Stimulated activated CD4-positive, alpha-beta T cell treated with anti-CD3 and anti-CD28 coated beads, Interleukin-12 subunit alpha, Interleukin-12 subunit beta, amount 100 ng/mL, for 24 hours (primary cell): ENCODE measurements at places on chromosomes 16 and 17.

- DNase-seq: no peak
Measured at GRCh38 chr17:71682174-71682494, 438.7 kb upstream of the SOX9 start.

DNA sequence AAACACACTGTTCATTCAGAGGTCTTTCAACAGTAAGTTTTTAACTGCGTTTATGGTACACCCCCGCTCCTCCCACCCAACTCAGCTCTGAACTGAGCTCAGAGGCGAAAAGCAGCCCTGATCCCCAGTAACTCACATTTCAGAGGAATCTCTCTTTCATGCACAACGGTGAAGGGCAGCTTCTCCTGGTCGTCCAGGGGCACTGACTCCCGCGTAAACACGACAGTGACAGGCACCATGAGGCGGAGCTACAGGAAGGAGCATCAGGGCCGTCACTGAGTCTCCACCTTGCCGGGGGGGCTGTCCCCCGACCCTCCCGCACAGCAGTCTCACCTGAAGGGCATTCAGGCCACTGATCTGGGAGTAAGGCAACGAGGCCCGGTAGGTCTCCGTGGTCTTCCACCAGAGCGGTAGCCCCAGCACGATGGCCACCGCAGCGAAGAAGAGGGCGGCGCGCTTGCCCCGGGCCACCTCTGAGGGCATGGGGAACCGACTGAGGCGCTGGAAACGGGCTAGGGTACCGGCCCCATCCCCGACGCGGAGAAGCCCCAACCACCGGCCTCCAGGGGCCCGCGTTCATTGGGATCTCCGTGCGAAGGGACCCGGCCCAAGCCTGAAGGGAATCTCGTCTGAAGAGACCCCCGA is 486 bp downstream of the PIGS start:
- DNase-seq: no peak

GRCh38 chr17:57021226-57021940 is 43.5 kb downstream of the SCPEP1 start:
- DNase-seq: no peak

GRCh38 chr17:2736956-2737355 is 12.5 kb downstream of the CCDC92B start:
- DNase-seq: no peak

- DNase-seq: no peak
Measured at GRCh38 chr17:56785405-56785804, 48.3 kb downstream of the C17orf67 start.

DNA sequence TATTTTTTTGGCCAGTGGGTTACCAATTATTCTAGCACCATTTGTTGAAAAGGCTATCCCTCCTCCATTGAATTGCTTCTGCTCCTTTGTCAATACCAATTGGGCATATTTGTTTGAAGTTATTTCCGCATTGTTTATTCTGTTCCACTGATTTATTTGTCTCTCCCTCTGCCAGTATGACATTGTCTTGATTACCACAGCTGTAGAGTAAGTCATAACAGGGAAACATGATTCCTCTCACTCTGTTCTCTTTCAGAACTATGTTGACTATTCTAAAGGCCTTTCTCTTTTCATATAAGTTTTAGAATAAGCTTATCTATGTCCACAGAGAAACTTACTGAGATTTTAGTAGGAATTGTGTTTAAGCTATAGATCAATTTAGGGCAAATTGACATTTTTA is 94.3 kb downstream of the MAP2K6 start:
- no peak for DNase-seq

GRCh38 chr17:56186222-56186786 is 33.0 kb downstream of the ANKFN1 start:
- no peak for DNase-seq

DNA sequence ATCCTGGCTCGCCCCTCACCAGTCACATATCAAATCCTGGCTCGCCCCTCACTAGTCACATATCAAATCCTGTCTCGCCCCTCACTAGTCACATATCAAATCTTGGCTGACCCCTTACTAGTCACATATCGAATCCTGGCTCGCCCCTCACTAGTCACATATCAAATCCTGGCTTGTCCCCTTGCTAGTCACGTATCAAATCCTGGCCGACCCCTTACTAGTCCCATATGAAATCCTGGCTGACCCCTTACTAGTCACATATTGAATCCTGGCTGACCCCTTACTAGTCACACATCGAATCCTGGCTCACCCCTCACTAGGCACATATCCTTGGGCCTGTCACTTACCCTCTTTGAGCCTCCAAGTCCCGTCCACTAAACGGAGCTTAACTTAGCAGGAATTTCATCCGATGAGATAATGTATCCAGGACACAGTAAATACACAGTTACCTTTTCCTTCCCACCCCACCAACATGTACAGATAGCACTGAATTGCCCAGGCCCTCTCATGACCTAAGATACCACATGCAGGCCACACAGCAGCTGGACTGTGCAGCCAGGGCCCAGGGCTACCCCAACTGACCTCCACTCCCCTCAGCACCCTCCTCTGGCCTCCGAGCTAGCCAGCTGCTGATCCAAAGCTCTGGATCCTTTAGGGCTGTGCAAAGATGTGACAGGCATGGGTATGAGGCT is 157.8 kb upstream of the RPH3AL start:
- DNase-seq: no peak

GRCh38 chr16:17921357-17921978 is 415.1 kb downstream of the NPIPA8 start:
- peak; percentile 51 for DNase-seq

GRCh38 chr17:16033729-16034349 is 34.2 kb downstream of the TTC19 start:
- DNase-seq: no peak

DNA sequence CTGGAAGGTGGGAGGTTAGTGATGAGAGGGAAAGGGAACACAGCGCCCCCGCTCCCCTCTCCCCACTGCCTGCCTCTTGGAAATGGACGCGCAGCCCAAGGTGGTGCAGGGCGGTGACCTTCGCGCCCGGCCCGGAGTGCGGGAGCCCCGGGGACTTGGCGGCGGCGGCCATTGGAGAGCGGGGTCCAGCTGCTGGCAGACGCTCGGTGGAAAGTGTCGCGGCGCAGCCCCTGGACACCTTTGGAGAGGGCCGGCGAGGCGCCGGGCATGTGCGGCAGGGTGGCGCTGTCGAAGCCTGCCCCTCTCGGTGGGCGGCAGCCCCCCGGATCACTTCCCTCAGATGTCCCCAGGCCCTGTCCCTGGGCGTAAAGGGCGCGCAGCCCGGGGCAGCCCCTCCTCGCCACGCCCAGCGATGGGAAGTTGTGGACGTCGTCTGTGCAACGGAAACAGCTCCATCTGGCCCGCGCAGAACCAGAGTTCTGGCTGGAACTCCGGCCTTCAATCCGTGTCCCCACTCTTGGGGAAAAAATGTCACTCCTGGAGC is 16.7 kb downstream of the SALL1 start:
- DNase-seq: no peak

- DNase-seq: no peak
Measured at GRCh38 chr16:89547291-89547690, 13.2 kb upstream of the RPL13 start.

DNA sequence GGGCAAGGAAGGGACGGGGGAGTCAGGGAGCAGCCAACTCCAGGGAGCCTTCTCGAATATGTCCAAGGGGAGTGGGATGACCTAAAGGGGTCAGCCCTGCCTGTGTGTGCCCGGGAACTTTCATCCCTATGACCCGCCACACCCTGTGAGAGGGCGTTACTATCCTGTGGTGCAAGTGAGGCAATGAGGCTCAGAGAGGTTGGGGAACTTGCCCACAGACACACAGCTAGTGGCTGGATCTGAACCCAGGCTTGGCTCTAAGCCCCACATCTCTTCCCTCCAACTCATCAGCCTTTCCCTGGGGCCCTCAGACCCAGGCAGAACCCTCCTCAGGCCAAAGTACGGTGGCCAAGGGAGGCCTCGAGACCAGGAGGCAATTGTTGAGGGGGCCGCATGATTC is 23.2 kb downstream of the JUP start:
- DNase-seq: no peak

GRCh38 chr17:7281953-7282751 is 634 bp downstream of the SLC2A4 start:
- no peak for DNase-seq

DNA sequence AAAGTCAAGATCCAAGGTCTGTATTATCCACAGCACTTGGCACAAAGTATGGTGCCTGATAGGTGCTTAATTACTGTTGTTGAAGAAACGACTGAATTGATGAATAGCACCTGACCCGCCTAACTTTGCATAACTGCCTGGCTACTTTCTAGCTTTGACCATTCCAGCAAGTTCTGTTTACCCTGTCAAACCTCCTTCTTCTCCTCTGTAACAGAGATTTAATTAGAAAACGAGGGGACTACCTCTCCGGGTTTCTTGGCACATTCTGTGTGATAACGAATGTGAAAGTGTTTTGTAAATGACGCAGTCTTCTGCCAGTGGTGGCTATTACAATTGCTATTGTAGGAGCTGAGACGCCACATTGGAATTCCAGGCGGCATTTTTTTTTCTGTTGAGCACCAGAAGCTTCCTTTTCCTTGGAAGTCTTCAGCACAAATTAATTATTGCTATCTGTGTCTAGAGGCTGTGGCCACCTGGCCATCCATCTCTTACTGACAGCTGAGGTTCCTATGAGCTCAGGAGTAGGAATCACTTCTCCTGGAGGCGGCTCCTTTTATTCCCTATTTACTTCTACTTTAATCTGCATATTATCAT is 522.9 kb downstream of the HS3ST4 start:
- no peak for DNase-seq

DNA sequence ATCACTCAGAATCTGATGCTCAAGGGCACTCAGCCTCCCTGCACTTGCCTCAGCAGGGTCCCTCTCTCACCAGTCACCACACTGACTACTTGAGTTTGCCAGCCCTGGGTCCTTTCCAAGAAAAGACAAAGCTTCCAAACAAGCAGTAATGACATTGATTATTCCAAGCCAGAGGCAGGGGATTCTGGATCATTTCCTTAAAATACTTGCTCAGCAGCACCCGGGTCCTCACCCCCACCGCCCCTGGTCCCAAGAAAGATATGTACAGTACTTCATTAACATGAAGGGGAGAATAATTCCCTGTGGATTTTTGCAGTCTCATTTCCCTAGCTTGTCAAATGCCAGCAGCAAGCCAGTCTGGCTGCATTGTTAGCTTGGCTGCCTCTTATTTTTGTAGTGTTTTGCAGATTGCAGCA is 83.2 kb upstream of the GNAO1 start:
- DNase-seq: no peak

- DNase-seq: no peak
Measured at GRCh38 chr16:580141-580945, 9.5 kb upstream of the RAB40C start.

- DNase-seq: no peak
Measured at GRCh38 chr16:27265982-27266381, 2.6 kb downstream of the NSMCE1 start.

DNA sequence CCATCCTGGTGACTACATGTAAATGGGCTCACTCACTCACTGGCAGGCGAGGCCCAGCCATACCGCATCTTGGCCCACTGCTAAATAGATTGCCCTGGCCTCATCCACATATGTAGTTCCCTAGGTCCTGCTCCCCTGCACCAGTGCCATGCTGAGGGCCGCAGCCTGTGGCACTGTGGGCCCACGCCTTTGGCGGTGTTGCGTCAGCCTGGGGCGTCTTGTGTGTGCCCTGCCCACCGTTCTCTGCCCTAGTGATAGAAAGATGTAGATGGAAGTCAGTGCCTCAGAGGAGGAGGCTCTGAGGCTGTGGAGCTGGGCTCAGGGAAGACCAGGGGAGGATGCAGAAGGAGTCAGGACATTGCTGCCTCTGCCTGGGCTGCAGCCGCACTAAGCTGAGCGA is 18.9 kb downstream of the C17orf75 start:
- DNase-seq: no peak

GRCh38 chr16:27318392-27319256 is 4.8 kb downstream of the IL4R start:
- DNase-seq: no peak

- no peak for DNase-seq
Measured at GRCh38 chr17:48246612-48247011, 139.0 kb downstream of the SNX11 start.

- DNase-seq: no peak
Measured at GRCh38 chr16:59192551-59193199, 458.6 kb upstream of the GOT2 start.

- DNase-seq: no peak
Measured at GRCh38 chr17:44812263-44812662, 17.8 kb downstream of the GJC1 start.

DNA sequence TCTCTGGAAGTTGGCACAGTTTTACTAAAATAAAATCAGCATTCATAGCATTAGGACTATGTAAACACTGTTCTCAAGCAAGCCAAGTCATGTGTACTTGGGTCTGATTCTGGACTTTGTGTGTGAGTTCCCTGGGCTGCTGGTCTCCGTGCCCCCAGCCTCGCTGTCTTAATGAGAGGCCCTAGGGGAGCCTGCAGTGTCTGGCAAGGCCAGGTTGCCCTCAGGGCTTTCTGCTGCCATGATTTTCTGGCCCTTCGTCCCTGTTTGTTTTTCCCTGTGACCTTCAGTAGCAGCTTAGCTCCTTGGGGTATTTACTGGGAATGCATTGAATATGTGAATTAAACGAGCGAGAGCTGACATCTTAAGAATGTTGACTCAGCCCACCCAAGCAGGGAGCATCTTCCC is 161.8 kb downstream of the RPTOR start:
- DNase-seq: no peak

GRCh38 chr17:45228763-45229539 is 7.3 kb downstream of the FMNL1 start:
- peak; percentile 89 for DNase-seq

GRCh38 chr17:75155191-75155601 is 884 bp upstream of the JPT1 start:
- DNase-seq: no peak
